ENCODE measurements at places on chromosomes 13 and 19. TPM values are rescaled to one million over a fixed set of nuclear protein-coding genes. Genes with fewer than 3 reads are reported as not detected.

DNA sequence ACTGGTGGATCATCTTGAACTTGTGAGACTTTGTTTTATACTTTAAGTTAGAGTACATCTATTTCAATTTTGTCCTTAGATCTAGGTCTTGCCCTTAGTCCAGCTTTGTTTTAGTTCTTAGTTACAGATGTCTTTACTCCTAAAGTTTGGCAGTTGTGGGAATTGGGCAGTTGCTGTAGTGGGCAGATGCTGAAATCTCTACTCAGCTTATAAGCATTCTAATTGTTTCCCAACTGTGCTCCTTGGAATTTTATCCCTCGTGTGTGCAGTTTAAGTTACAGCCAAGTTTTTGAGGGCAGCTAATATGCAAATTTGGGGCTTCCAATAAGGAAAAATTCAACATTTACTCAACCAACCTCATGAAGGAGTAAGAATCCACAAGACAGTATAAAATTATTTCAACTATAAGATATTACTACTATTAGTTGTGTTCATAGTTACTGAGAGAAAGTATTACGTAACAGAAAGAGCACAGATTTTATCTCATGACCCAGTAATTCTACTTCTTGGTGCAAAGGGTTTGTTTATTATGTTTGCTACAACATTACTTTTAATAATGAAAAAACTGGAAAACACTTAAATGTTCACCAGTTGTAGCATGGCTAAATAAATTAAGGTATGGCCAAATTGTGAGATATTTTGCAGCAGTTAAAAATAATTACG lies 32.9 kb downstream of the CCDC122 start:
- DNase-seq = no peak

- no peak for DNase-seq
These were observed 855.9 kb upstream of the KLHL1 start for GRCh38 chr13:70964124-70964523.

- DNase-seq = no peak
These were observed 124.5 kb downstream of the KDM4B start for GRCh38 chr19:5093297-5093928.

The TNFSF9 gene
- total RNA-seq = 27.9 TPM

The OR7C1 gene
- total RNA-seq = not detected

DNA sequence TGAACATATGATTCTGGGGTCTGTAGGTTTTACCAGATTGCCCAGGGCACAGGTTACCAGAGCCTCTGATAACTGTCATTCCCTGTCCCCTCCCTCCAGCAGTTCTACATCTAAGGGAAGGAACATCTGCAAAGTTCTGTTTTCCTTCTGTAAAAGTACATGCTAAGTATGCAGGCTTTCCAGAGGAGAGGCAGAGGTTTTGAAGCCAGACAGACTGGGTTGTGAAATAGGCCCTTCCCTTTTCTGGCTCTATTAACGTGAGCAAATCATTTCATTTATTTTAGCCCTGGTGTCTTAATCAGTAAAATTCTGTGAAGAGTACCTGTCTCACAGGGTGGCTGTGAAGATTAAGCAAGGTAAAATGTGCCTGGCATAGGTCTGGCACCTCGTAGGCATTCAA lies 66.1 kb upstream of the C1QTNF9 start:
- DNase-seq = no peak

GRCh38 chr19:11187441-11187840 lies 9.9 kb downstream of the KANK2 start:
- DNase-seq = no peak

- no peak for DNase-seq
These were observed 5.7 kb downstream of the ERF start for GRCh38 chr19:42249149-42249750.

- no peak for DNase-seq
These were observed 160.4 kb upstream of the PCDH9 start for GRCh38 chr13:67390462-67391086.

DNA sequence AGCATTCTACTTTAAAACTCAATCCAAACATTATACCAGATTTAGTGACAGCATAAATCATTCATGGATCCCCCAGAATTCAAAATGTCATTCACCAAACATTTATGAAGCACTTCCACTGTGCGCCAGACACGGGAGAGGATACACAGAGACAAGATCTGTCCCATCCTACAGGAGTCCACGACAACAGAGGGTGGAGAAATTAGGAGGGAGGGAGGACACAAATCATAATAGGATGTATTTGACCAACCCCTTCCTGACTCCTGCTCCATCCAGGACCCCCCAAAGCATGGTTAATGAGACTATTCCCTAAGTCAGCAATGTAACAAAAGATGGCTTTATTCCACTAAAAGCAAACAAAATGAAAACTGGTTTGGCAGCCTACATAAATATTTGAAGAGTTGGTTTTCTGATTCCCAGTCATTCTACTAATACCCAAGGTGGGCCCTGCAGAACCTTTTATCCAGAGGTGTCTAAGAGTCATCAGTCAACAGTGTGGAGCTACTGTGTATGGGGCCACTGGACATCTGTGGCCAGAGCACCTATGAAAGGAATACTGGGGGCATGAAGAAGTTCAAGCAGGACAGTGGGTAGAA lies 62.8 kb upstream of the DOCK9 start:
- DNase-seq = no peak

- no peak for DNase-seq
These were observed 1.6 kb downstream of the PLEKHG2 start for GRCh38 chr19:39413911-39414608.

The TMEM145 gene
- total RNA-seq = not detected

The PDE4C gene
- total RNA-seq = not detected

DNA sequence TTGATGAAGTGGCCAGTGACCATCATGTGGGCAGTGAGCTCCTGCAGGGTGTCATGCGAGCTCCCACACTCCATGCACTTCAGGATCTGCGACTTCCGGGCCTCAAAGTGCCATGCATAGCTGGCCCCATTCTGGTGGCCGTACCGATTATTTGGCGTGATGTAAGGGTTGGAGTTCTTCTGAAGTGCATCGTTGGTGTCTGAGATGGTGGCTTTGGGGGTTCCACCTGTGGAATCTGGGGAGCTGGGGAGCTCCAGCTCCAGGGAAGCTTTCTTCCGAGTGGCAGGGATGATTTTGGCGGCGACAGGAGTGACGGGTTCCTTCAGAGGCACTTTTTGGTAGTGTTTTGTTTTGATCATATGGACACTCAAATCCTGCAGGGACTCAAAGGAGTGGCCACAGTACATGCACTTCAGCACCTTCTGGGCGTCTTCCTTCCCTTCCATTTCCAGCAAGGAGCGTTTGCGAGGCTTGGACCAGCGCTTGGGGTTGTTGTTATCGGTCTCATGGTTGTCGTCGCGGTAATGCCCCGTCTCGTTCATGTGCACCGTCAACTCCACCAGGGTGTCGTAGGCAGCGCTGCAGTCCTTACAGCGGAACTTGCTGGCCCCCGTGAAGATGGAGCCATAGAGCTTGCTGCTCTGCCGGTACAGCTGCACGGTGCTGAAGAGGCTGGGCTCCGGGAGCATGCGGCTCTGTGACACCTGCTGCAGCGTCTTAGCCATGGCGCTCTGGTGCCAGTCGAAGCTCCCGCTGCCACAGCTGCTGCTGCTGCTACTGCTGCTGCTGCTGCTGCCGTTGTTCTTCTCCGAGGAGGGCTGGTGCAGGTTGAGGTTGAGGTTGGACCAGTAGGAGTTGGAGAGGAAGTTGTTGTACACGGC lies 70.4 kb downstream of the TSHZ3 start:
- no peak for DNase-seq

- DNase-seq = no peak
These were observed 40.3 kb upstream of the TFDP1 start for GRCh38 chr13:113544071-113544891.

DNA sequence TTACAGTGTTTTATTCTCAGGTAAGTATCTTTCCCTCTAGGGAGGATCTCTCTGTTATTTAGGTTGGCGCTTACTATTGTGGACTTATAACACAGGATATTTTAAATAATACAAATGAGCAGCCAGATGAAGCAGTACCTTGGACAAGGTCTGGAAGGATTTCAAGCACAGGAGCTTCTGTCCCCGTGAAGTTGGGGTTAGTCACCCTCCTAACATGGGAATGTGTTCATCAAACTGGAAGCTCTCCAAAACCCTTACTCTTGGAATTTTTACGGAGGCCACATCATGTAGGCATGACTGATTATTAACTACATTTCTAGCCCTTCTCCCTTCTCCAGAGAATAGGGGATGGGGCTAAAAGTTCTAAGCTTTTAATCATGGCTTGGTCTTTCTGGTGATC lies 38.3 kb upstream of the SPRY2 start:
- DNase-seq = peak; percentile 44

The CBARP gene
- total RNA-seq = 3.0 TPM

GRCh38 chr13:33884531-33885220 lies 66.7 kb downstream of the RFC3 start:
- no peak for DNase-seq

The CLIP3 gene
- total RNA-seq = 0.46 TPM

- no peak for DNase-seq
These were observed 10.1 kb downstream of the DNMT1 start for GRCh38 chr19:10184636-10185035.

DNA sequence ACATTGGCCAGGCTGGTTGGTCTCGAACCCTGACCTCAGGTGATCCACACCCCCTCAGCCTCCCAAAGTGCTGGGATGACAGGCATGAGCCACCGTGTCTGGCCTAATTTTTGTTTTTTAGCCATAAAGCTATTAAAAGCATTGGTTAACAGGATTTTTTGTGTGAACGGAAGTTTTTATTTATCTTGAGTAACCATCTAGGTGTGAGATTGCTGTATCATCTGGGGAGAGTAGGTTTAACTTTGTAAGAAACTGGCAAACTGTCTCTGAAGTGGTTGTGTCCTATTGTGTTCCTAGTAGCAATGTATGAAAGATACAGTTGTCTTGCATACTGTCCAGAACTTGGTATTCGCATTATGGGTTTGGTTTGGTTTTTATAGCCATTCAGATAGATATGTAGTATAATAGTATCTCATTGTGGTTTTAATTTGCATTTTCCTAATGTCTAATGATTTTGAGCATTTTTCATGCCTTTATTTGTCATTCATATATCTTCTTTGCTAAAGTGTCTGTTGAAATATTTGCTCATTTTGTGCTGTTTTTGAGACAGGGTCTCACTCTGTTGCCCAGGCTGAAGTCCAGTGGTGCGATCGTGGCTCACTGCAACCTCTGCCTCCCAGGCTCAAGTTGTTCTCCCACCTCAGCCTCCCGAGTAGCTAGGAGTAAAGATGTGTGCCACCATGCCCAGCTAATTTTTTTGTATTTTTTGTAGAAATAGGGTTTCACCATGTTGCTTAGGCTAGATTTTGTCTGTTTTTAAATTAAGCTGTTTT lies 13.5 kb upstream of the PLEKHF1 start:
- DNase-seq = no peak

The ZNF253 gene
- 3.3 TPM for total RNA-seq

The OR4F17 gene
- total RNA-seq = not detected

- DNase-seq = no peak
These were observed 147.1 kb downstream of the DNAJC15 start for GRCh38 chr13:43170506-43170905.

- no peak for DNase-seq
These were observed 47.9 kb upstream of the TMTC4 start for GRCh38 chr13:100722517-100722916.

DNA sequence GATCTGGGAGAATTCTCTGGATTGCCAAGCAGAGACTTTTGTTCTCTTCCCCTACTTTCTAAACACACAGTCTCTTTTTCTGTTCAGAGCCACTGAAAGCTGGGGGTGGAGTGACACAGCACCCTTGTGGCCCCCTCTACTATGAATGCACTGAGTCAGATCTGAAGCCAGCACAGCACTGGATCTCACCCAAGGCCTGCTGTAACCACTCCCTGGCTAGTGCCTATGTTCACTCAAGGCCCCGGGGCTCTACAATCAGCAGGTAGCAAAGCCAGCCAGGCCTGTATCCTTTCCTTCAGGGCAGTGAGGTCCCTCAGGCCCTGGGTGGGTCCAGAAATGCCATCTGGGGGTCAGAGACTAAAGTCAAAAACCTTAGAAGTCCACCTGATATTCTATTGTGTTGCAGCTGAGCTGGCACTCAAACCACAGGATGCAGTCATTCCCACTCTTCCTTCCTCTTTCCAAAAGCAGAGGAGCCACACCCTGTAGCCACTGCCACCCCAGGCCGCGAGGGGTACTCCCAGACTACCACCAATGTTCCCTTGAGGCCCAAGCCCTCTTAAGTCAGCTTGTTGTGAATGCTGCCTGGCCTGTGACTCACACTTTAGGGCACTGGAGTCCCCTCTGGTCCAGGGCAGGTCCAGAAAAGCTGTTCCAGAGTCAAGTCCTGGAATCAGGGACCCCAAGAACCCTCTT lies 110.1 kb upstream of the RXFP2 start:
- no peak for DNase-seq

GRCh38 chr19:9144920-9145319 lies 4.7 kb downstream of the ZNF317 start:
- no peak for DNase-seq

The TUBA3C gene
- not detected for total RNA-seq

The SGCG gene
- total RNA-seq = not detected

- DNase-seq = no peak
These were observed 6.8 kb downstream of the RPS11 start for GRCh38 chr19:49502866-49503581.

DNA sequence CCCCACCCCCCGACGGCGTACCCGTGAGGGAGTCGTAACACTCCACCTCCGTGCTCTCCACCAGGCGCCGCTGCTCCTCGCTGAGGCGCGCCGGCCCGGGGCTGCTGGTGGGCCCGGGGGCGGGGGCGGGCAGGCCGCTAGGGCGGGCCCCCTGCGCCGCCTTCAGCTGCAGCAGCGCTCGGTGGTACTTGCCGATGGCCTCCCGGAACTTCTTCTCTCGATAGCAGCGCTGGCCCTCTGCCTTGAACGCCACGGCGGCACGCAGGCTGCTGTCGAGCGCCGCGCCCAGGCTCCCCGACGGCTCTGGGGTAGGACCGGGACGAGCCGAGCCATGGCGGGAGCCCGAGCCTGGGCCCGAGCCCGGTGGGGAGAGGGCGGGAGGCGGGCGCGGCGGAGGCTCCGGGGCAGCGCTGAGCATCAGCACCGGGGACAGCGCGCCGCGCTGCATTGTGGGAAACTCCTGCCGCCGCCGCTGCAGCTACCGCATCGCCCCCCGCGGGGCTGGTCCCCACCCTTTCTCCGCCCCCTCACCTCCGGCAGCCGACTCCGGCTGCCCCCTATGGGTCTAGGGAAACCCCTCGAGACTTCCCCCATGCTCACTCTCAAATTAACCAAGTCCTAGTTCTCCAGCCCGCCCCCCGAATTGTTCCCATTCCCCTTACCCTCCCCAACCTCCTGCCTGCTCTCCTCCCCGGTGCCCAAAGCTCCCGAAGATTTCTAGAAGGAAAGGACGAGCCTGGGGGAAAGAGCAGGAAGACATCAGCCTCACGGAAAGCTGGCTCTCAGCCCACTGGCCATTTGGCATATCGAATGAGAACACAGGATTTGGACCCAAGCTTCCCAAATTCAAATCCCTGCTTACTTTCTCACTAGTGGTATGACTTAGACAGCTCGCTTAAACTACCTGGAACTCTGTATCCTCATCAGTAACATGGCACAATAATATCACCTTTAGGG lies at the start of gene TTC9B:
TSS of gene TTC9B (minus strand) at position 451 of the 957 bp plus-strand sequence. CDS start at position 448, 3 bp downstream.
- no peak for DNase-seq

DNA sequence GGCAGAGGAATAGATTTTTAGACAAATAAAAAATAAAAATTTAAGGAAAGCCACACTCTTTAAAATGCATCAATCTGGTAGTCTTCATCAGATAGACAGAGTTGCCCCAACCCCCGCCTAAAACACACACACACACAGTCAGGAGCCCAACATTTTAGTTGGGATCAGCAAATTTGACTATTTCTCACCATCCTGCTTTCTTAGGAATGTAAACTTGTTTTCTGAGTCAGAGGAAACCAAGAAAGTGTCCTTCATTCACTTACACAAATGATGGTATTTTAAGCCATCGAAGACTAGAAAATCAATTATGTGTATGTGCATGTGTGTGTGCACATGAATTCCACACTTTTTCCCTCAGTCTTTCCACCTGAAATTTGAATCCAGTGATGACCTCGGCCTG lies 1657.5 kb downstream of the SLITRK1 start:
- no peak for DNase-seq

Measured in foreskin keratinocyte (primary cell).